GM12891 (cell line): ENCODE measurements at places on chromosomes 7 and 10.
A peak's percentile ranks its signal among the peaks of the same experiment; 100 is the strongest.

DNA sequence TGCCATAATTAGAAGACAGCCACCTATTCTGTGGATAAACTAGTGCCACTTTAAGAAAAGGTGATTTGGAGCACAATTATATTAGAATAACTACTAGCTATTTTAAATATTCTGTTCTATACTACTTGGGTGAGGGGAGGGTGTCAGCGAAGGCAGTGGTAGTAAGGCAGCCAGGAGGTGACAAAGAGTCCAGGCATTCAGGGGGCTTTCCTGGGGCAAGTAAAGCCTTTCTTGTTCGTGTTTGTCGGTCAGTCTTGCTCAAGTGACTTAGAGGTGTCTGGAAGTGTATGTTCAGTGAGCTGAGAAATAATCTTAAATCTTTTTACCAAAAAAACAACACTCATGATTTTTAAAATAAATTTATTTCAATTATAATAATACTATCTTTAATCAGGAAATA is 34.4 kb downstream of the ADD3 start:
- DNase-seq = no peak

- DNase-seq = no peak
Observed at GRCh38 chr7:23468526-23469149, 1.7 kb downstream of the IGF2BP3 start.

GRCh38 chr10:5538446-5538845 is 13.7 kb downstream of the CALML3 start:
- DNase-seq = no peak

DNA sequence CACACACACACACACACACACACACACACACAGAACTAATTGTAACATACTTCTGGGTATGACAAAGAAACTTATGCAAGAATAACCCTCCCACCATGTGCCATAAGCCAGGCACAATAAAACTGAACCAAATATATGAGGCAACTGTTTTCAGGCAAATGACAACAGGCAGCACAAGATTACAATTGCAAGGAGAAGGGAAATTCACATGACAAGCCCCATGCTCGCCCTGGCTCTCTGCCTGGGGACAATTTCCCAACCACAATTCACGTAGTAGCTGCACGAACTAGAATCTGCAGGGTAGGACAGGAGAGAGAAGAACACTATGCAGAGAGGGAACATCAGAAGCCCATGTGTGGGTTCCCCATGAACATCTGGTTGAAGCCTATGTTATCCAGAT is 143.3 kb downstream of the CALN1 start:
- DNase-seq = no peak

DNA sequence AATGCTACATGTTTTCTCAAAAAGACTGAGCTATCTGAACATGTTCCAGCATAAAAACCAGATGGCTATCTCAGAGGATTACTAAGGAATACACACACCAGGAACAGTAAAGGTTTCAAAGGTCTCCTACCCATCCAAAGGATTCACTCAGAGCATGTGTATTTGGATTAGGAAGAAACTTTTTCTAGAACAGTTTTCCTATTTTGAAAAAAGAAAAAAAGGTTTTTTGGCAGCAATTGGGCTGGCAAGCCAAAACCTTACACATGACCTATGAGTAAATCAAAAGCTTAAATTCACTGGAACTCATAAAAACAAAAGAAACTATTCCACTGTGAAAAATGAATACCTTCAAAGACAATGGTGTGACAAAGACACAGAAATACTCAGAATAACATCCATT is 9.6 kb downstream of the TPK1 start:
- no peak for DNase-seq

- DNase-seq = no peak
Observed at GRCh38 chr10:75068523-75068922, 42.9 kb upstream of the SAMD8 start.

DNA sequence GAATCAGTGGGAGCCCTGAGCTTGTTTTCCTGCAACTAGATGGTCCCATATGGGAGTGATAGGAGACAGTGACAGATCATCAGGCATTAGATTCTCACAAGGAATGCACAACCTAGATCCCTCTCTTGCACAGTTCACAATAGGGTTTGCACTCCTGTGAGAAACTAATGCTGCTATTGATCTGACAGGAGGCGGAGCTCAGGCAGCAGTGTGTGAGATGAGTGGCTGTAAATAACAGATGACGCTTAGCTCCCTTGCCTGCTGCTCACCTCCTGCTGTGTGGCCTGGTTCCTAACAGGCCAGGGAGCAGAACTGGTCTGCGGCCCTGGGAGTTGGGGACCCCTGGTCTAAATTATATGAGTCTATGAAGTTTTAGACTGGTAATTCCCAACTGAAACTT is 3.9 kb downstream of the MIOS start:
- DNase-seq = no peak

GRCh38 chr7:150665896-150666295 is 19.6 kb upstream of the GIMAP2 start:
- no peak for DNase-seq

GRCh38 chr7:23713285-23714149 is 3.5 kb downstream of the STK31 start:
- no peak for DNase-seq

- no peak for DNase-seq
Observed at GRCh38 chr7:36112969-36113368, 40.1 kb upstream of the EEPD1 start.

DNA sequence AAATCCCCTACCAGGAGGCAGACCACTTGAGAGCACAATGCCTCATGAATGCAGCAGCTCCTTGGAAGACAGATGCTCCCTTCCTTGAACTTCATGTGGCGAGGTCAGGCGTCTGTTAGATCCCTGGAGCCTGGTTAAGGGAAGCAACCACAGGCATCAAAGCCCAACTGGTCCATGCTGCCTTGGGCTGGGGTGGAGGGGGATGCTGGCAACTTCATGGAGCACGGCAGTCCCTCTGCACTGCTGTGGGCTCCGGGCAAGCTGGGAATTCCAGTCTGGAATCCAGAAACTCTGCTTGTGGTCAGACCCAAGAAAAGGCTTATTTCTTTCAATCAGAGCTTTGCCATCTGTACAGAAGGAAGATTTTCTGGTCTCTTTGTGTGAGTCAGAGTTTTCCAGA is 130.4 kb downstream of the PFKFB3 start:
- no peak for DNase-seq

- no peak for DNase-seq
Observed at GRCh38 chr7:46450425-46450824, 529.4 kb upstream of the IGFBP3 start.

GRCh38 chr10:113284635-113285034 is 268.2 kb upstream of the HABP2 start:
- no peak for DNase-seq

DNA sequence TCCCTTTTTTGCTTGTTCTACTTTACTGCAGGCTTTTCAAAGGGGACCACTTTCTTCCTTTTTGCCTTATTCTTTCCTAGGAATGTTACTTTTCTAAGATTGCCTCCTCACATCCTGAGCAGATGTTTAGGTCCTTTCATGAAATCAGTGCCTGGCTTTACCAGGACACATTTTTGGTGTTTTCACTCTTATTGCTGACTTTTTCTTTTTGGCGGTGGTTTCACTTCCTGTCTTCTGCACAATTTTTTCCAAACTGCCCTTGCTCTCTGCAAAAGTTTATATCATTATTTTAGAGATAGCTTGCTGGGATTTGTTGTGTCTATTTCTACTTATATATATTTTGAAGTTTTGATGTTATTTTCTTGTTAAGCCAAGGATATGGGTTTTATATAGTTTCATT is 332.2 kb upstream of the MTPN start:
- no peak for DNase-seq

DNA sequence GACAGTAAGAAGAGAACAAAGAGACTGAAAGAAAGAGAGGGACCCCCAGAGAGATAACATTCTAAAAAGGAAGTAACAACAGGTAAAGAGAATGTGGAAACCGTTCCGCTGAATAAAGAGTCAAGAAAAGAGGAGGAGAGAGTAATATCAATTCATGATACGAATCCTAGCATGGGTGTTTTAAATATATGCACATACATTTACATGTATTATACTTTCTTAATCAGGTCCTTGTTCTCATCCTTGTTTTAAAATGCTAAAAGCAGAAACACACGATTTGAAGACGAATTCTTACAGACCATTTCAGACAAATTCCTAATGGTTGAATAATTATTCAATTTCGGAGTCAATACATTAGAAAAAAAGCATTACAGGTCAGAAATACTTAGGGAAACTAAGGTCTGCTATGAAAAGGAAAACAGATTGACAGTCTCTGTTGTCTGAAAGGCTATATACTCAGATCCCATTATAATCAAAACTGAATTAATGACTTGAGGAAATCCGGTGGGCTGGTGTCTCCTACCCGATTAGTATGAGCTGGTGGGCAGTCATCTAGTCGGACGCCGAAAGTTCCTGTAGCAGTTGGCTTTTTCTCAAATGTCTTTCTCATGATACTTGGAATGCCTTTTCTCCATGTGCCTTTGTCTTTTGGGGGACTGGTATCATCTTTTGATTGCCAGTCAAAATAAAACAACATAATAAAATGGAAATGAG is 127.3 kb downstream of the ARHGAP21 start:
- no peak for DNase-seq

- DNase-seq = peak; percentile 6
Observed at GRCh38 chr10:116521424-116522290, 24.1 kb upstream of the PNLIP start.

DNA sequence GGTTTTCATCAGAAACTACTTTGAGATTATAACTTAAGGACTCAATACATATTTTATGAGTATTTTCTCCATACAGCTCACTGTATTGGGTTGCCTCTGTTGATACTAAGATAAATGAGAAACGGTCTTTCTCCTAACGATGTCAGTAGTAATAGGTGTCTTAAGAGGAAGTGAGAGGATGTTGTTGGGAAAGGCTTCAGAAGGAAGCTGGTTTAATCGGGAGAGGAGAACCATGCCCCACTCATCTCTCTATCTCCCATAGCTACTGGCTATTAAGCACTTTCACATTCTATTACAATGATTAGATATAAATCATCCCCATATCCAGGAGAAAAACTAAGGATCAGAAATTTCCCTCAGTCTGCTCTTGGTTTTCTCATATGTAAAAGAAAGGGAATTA is 2.0 kb downstream of the CLEC5A start:
- no peak for DNase-seq

DNA sequence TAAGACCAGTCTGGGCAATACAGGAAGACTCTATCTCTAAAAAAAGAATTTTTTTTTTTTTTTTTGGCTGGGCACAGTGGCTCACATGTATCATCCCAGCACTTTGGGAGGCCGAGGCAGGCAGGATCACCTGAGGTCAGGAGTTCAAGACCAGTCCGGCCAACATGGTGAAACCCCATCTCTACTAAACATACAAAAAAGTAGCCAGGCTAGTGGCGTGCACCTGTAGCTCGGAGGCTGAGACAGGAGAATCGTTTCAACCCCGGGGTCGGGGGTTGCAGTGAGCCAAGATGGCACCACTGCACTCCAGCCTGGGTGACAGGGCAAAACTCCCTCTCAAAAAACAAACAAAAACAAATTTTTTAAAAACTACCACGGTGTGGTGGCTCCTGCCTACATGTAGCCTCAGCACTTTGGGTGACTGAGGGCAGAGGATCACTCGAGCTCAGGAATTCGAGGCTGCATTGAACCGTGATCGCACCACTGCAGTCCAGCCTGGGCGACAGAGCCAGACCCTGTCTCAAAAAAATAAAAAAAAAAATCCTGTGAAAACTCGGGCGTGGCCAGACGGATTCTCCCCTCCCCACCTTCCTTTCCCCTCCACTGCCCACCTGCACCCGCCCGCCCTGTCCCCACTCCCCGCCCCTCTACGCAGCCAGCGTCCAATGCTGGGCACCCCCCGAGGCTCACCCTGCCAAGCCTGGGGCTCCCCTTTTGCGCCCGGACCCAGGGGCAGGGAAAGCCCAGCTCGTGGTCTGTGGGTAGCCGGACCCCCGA is 745 bp upstream of the ORAI2 start:
- no peak for DNase-seq

DNA sequence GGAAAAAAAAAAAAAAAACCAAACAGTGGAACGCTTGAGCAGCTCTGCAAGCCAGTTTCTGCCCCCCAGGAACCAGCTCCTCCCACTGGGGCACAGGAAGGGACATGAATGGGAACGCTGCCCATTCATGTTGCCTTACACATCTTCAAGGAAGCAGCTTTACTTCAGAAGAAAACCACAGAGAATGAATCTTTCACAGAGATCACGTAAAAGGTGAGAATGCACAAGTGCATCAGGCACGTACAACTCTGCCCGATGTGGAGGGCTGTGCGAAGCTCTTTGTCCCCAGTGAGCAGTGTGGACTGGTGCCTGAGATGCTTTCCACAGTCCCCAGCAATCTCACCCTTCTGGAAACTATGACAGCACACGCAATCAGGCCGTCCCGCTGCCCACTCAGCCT is 106.2 kb downstream of the DLG5 start:
- DNase-seq = no peak

DNA sequence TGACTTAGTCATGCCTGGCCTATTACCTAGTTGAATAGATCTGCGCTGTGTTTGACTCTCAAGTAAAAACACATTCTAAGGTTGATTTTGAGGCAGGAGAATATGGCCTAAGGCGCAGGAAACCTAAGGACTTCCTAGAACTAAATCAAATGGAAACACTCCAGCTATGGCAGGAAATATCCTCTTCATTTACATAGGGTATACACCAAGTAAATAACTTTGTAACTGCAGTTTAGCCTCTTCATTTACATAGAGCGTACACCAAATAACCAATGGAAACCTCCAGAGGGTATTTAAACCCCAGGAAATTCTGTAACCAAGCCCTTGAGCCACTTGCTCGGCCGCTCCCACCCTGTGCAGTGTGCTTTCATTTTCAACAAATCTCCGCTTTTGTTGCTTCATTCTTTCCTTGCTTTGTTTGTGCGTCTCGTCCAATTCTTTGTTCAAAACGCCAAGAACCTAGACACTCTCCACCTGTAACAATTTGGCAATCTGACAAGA is 35.6 kb upstream of the XRCC2 start:
- DNase-seq = no peak

DNA sequence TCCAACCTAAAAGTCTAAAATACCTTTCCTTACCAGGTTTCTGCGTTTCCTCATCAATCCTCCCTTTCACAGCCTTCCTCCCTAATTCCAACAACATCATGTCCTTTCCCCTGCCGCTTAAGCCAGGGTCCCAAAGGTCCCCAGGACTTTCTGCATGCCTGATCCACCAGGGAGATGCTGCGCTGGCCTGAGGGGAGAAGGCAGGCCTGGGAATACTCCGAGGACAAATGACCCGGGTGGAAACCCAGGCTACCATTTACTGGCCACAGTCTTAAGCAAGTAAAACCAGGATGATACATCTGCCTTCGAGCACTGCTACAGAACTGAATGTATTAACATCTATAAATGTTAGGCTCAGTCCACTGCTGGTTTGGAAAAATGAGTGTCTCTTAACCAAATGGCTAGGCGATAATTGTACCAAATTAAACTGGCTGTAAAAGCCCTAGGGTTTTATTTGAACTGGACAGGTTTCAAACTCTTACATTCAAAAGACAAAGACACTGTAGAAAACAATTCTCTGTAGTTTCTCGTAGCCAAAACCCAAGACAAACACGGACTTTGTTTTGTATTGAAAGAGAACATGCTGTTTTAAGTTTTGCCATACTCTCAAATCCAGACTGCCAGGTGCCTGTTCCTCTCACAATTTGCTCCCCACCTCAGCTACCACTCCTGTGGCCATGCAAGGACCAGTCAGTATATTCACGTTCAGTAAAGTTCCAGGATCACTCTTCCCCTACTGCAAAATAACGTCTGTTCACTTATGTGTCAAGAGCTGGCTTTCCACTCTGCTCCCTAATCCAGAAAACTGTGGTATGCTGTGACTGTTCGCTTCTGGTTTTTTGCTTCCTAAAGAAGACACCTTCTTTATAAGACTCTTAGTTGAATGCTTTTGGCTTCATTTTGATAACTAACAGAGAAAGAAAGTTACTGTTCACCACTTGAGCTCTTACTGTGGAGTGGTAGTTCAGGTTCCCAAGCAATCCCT is 145.7 kb downstream of the RNF216 start:
- no peak for DNase-seq
